ENCODE measurements at places on chromosomes 4 and X.

DNA sequence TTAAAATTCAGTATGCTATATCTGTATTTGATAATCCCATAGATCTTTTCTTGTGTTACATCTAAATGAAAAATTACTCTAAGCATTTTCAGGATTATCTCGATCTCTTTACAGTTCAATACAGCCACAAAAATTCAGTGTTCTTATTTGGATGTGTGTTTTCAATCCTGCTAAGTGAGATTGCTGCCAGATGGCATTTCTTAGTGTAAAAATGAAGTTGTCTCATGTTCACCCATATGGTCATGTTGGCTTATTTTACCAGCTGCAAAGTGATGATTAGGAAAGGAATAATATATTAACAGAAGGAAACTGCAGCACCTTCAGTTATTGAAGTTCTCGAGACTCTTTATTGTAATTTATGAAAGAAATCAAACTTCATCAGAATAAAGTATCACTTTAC, 12.1 kb upstream of the FAM47A start:
- DNase-seq, result no peak

GRCh38 chrX:26649534-26649933, 433.6 kb downstream of the MAGEB5 start:
- no peak for DNase-seq

GRCh38 chr4:182338746-182339145, 95.5 kb downstream of the TENM3 start:
- DNase-seq, result no peak

DNA sequence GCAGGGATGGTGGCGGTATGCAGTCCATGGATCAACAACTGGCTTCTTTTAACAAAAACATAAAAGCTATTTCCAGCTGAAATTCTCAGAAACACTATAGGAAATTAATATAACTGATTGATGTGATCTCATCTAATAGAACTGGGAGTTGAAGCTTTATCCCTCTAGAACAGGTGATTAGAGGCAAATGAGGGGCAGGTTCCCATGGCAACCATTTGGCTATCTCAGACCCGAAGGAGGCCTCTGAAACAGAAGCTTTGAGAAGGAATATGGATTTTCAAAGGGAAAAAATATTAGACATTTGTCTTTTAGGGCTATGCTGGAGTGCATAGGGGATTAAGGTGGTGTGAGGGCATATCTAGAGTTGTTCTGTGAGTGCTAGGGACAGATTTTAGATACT, 50.0 kb downstream of the IGSF1 start:
- no peak for DNase-seq

DNA sequence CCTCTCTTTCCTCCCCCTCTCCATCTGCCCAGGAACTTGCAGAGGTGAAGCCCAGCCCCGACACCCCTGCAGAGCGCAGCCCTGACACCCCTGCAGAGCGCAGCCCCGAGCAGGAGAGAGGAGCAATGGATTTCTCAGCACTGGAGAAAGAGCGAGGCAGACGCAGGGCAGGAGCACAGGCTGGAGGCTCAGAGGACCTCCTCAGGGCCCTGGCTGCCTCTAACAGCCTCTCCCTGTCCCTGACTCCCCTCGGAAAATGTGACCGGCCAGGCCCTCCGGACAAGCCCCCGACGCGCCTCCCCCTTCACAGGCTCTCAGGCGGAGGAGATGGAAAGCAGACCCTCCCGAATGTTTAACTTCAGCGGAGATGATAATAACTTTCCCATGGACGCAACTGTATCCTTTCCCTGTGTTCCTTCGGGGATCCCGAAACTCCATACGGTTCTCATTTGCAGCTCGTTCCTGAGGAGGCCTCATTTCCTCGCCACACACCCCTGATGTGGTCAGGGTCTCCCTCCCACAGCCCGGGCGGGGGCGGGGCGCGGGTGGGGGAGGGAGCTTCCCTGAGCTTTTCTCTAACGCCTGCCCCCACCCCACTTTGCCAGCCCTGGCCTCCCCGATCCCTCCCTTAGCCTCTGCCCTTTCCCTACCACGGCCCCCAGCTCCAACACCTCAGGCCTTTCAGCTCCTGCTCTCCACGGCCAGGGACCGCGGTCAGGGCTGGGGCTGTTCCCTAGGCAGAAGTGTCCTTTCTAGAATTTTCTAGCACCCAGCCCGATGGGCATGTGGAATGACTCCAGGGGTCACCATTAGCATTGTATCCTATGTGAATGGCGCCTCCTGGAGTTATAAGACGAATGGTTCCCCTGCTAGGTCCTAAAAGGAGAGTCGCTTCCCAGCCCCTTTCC, 201.1 kb upstream of the BCOR start:
- DNase-seq, result no peak

DNA sequence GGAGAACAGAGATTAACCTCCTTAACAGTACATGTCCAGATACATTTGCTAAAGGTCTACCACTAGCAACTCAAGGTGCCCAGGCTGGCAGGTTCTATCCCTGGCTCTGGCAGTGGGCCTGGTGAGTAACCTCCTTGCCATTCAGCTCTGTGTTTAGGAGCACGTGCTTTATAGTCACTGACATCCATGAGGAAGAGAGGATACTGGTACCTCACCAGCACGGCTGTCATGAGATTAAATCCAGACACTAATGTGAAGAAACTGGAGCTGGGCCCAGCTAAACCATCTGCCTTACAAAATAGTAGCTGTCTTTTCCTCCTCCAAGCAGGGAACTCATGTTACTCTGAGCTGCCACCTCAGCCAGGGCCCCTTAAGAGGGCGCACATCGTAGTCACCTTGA, 45.3 kb downstream of the GPRASP3 start:
- no peak for DNase-seq

DNA sequence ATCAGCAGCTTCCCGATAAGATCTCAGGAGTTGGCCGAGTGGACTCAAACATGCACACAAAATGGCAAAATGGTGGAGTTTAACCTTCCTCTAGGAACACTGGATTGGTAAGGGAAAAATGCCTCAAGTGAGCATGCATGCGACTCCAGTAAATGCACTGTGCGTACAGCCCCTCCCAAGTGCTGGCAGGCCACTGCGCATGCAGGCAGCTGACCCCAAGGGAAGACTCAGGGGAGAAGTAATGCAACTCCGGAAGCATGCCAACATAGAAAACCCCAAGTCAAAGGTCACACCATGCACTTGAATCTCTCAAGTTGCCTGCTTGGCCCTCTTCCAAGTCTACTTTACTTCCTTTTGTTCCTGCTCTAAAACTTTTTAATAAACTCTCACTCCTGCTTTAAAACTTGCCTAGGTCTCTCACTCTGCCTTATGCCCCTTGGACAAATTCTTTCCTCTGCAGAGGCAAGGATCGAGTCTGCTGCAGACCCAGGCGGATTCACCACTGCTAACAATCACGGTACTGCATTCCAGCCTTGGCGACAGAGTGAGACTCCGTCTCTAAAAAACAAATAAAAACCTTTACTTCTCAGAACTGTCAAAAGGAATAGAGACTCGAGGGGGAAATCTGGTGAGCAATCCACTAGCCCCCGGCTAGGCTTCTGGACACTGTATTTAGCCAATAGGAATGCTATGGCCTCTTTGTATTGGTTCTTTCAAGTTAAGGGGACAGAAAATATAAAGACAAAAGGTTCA, 33.5 kb downstream of the NYX start:
- DNase-seq, result no peak

Data from renal pelvis (tissue), 12 donors.